ENCODE measurements at places on chromosomes 5 and 9.

DNA sequence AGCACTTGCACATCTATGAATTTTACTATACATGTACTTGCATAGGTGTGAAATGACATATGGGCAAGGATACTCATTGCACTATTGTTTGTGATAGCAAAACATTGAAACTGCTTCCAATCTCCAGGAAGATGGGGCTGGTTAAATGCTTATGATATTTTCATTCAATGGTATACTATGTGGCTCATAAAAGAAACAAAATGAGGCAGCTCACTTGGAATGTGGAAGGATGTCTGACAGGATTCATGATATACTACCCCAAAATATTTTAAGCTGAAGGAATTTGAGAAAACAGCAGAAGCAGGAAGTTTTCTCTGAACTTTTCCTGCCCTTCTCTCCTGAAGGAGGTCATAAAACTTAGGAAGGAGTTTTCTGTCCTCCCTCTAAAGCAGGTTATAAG, 99.6 kb upstream of the CAST start:
- DNase-seq: no peak

DNA sequence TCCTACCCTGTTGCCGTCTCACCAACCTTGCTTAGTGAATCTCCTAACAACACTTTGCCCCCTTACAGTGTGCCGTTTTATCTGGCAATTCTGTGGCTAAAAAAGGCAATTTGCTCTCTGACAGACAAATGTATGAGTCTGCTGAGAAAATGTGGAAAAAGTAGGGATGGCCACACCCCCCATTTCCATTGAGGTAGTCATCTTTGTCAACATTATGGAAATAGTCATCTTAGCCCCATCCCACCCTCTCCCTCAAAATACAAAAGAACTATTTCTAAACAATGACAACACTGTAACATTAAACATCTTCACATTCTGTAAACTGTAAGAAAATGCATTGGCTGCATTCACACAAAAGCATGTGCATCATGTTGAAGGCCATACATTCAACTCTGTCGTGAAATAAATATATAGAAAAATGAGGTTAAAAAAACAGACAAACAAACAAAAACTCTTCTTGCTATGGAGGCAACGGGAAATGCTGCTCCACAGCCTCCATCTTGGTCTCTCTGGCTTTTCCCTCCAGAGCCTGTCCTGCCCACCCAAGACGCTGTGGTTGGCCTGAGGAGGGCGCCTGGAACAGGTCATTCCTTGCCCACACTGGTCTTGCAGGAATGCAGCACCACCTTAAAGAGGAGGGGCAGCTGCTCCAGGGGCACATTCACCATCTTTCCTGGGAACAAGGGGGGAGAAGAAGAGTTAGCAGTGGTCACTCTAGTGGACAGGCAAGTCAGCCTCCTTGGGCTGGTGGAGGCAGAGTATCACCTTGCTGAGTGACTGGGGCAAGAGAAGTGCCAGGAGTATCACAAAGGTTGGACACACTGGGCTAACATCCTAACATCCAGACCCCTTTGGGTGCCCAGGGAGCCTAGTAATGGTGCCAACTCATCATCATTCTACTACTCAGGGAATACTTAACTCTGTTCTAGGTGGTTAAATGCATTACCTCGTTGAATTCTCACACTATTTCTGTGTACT, 15.2 kb upstream of the NR5A1 start:
- no peak for DNase-seq

DNA sequence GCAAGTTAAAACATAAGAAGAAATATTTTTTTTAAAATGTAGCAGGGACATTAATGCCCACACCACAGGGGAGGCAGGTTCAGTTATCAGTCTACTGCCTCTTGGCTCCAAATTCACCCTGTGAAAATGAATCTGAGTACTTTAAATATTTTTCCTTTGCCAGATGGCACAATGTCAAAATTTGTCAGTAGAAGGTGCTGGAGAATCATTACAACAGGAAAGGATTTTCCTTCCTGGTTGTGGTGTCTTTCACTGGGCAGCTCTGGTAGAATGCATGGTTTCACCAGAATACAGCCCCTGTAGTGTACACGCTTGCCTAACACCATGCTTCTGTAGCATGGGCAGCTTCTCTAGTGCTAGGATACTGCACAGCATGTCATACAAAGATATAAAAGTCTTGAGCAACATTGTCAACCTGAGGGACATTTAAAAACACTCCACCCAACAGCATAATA, 9.7 kb upstream of the SREK1 start:
- no peak for DNase-seq

- DNase-seq: no peak
These were observed 722 bp upstream of the ERGIC1 start for GRCh38 chr5:172833372-172833685.

Measured in stimulated activated CD8-positive, alpha-beta memory T cell treated with anti-CD3 and anti-CD28 coated beads, Interleukin-15, amount 100 ng/mL, for 1 hour (primary cell).